Foreskin fibroblast (primary cell): ENCODE measurements at places on chromosomes 16 and 17.

DNA sequence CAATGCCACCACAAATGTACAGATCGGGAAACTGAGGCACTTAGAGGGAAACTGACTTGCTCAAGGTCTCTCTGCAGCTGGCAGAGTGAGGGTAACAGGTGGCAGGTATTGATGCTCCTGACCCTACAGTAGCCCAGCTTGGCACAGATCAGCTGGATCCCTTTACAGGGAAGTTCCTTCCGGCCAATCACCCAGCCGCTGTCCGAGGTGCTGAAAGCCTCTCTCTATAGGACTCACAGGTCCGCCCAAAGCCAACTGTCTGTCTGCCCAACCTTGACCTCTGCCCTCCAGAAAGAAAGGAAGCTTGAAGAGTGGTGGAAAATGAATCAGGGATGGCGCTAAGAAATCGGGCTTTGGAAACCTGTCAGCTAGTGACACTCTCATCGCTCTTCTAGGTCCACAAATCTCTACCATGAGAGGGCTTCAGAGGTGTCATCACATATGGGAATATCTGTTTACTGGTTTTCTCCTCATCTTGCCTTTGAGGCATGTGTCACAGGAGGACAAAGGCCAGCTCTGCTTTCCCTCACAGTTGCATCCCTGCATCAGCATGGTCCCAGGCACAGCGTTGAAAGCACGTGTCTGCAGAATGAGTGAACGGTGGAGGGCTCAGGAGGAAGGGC, 246.2 kb downstream of the KATNIP start:
- peak; percentile 14 for DNase-seq

GRCh38 chr17:20156196-20157000, 147.2 kb downstream of the SPECC1 start:
- peak; percentile 3 for DNase-seq

- DNase-seq = no peak
Observed at GRCh38 chr16:88318521-88318920, 64.2 kb upstream of the ZNF469 start.

DNA sequence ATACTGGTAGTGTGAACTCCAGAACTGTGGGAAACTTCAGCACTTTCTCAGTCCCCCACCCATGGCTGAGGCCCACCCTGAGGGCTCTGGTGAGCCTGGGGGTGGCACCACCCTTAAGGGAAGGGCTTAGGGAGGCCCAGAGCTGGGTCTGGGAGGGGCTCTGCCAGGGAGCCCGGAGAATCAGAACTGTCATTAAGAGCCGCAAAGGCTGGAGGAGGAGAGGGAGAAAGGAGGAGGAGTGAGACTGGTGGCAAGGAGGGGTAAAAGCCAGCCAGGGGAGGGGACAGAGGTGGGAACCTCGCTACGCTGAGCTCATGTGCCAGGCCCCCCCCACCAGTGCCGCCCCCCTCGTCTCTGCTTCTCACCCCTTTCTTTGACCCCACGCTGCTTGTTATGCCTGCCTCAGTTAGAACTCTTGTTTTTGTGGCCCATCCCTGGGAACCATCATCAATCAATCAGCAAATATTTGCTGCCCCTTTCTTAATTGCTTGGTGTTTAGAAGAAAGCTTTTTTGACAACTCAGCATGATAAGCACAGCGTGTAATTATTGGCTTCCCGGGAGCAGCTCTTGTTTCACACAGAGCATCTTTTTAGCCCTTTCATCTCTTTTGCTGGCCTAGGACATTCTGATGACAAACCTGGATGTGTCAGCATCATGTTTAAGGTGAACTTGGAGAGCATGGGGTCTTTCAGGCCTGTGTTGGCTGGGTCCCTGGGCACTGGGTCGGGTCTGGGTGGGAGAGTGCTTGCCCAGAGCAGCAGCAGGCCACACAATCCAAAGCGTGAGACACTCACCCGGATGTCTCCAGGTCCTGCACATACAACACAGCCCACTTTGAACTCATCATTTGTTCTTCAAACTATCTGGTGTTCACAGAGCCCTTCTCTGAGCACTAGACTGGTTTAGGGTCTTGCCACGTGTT, 77.7 kb downstream of the NETO2 start:
- DNase-seq = no peak

GRCh38 chr17:6901086-6901485, 69.6 kb upstream of the TEKT1 start:
- no peak for DNase-seq

DNA sequence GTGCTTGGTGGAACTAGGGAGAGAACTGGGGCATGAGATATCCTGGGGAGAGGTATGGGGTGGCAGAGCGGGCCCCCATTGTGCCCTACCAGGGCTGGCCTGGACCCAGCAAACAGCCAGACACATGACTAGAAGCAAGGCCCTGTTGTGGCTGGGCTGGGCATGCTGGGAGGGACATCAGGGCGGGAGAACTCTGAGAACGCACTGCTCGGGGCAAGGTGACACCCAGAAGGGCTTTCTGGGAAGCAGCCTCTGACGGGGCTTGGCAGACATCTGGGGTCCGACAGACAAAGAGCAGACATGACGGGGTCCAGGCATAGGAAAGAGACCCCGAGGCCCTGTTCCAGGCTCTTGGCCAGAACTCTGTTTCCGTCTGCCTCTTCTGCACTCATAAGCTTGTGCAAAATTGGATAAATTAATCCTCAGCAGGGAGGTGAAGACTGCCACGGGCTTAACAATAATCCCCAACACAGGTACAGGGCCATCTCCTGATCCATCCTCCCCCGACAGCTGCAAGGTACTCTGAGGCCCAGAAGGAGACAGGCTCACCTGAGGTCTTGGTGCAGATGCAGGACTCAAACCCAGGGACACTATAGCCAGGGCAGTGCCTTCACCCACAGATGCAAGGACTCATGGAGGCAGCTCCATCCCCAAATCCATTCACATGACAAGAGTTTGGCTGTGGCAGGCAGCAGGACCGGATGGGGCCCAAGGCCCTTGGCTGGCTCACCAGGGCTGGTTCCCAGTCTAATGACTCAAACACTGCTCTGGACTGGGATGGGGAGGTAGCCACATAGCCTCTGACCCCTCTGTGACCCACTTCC, 5.4 kb downstream of the SREBF1 start:
- DNase-seq = no peak

GRCh38 chr17:7445619-7445968, 733 bp downstream of the CHRNB1 start:
- no peak for DNase-seq

DNA sequence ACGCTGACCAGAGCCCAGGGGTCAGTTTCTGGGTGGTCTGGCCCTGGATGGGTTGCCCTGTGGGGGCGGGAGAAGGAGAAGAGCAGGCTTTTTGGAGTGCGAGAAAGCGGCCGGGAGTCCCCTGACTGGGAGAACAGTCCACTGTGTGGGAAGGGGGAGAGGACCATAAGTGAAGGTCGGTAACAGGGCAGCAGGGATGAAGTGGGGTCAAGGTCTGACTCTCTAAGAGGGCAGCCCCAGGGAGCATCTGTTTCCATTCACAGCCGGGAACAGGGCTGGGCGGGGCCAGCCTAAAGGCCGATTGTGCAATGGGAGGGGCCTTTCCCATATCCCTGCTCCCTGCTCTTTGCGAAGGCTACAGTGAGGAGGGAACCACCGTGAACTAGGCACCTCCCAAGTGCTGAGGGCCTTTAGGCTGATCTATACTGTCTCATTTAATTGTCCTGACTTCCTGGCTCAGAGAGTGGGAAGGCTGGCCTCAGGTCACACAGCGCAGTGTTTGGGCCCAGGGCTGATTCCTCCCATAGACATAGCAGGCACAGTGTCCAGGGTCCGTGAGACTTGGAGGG, 10.4 kb upstream of the WFDC1 start:
- peak; percentile 65 for DNase-seq

DNA sequence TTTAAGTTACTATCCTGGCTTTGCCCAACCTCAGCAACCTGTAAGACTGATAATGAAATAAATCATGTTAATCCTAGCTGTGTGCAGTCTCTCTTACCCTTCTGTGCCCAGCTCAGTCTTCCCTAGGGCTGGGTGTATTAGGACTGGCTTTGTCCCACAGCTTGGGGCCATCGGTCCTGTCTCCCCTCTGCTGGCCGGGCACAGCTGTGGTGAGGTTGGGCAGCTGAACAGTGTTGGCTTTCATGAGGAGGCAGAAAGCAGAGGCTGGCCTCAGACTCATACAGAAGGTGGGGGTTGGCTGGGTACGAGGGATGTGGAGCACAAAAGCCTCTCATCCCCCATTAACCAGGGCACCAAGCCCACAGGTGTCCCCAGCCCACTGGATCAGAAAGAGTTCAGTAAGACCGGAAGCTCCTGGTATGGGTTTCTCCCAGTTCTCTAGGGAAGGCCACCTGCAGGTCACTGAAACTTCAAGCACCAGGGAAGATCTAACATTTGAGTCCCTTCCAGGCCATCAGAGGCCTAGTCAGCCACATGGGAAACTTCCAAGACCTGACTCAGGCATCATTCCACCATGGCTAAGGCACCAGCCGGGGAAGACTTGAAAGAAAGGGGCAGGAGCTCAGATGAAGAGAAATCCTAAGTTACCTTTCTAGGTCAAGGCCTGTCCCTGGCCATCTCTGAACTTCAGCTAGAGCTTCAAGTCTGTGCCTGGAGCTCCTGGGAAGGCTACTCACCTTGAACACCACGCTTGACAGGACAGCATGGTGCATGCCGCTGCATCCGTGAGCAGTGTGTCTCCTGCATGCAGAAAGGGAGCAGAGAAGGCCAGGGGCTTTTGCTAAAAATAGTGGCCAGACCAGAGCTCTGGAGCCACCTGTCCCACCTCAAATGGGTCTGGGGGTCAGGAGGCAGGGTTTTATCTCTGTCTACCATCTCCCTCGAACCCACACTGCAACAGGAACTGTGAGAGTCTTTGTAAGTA, 8.8 kb downstream of the CNP start:
- peak; percentile 83 for DNase-seq

DNA sequence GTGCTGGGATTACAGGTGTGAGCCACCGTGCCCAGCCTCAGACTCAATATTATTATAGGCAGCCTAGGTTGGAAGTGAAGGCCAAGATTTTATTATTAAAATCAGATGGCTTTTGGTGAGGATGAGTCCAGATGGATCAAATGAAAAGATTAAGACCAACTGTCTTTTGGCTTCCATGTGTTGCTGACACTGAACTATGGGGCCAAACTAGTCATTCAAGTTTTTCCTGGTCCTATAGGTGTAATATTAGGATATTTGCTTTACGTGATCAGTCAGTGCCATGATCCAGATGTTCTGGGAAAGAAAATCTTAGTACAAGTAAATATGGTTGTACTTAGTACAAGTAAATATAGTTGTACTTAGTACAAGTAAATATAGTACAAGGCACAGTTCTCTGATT, 140.6 kb downstream of the MAP2K6 start:
- no peak for DNase-seq

- no peak for DNase-seq
Observed at GRCh38 chr17:63679214-63679613, 20.7 kb downstream of the LIMD2 start.

DNA sequence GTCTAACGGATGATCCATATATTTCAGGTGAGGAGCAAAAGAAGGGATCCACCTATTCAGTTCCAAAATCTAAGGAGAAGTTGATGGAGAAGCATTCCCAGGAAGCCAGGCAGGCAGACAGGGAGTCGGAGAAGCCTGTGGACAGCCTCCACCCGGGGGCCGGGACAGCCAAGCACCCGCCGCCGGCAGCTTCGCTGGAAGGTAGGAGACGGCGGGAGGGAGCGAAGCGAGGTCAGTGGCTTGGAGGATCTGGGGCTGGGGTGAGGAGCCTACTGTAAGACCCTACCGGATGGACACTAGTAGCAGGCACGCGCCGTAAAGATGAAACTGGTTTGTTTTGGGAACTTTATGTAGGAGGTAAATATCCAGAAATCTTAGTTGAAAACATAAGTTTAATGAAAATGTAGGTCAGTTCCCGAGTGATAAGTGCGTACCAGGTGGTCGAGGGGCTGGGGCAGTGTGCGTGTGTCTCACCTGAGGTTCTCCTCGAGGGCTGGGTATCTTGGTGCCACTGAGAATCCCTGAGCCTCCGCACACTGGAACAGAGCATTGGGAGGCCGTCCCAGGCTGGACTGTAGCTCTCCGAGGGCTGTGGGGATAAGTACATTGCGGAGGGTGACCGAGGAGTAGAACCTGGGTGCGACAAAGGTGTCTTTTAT, 714 bp downstream of the SPATA33 start:
- no peak for DNase-seq

- DNase-seq = peak; percentile 18
Observed at GRCh38 chr17:58047376-58048150, 35.7 kb upstream of the DYNLL2 start.
